Brain microvascular endothelial cell (primary cell): ENCODE measurements at places on chromosomes 2 and 18.
A peak's percentile ranks its signal among the peaks of the same experiment; 100 is the strongest.

GRCh38 chr2:67159929-67160328, 237.2 kb upstream of the ETAA1 start:
- DNase-seq = no peak

GRCh38 chr2:210919128-210919527, 362.7 kb downstream of the CPS1 start:
- no peak for DNase-seq

DNA sequence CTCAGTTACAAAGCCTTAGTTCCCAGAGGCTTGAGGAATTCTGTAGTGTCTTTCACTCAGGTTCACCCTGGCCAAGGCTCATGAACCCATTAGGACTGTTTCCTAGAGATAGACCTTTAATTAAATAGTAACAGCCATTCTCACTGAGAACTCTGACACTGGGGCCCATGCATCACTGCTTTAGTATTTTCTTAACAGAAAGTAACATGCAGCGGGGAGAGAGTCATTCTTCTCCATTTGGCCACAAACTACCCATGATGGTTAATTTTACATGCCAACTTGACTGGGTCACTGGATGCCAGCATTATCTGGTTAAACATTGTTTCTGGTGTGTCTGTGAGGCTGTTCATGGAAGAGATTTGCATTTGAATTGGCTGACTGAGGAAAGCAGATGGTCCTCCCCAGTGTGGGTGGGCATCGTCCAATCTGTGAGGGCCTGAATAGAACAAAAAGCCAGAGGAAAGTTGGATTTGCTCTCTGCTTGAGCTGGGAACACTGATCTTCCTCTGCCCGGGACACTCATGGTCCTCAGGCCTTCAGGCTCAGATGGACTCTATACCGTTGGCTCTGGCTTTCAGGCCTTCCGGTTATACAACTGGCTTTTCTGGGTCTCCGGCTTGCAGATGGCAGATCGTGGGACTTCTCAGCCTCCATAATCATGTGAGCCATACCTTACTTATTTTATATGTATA, 5.6 kb upstream of the CPLX4 start:
- DNase-seq = peak; percentile 8

- no peak for DNase-seq
Measured at GRCh38 chr2:41827354-41827971, 220.4 kb upstream of the PKDCC start.

DNA sequence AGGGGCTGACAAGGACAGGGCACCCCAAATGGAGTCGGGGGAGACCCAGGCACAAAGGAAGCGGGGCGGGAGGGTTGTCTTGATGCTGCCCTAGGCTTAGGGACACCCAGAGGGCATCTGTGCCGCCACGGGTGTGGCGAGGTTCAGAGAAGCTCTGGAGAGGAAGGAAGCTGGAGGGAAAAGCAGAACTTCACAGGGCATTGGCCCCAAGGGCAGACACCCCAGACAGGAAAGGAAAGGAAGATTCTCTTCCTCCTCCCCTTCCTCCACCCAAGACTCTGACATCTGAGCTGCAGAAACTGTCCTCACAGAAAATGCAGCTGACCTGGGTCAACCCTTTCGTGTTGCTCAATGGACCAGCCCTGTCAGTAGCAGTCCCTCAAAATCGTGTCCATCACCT, 25.6 kb downstream of the DNMT3A start:
- no peak for DNase-seq

DNA sequence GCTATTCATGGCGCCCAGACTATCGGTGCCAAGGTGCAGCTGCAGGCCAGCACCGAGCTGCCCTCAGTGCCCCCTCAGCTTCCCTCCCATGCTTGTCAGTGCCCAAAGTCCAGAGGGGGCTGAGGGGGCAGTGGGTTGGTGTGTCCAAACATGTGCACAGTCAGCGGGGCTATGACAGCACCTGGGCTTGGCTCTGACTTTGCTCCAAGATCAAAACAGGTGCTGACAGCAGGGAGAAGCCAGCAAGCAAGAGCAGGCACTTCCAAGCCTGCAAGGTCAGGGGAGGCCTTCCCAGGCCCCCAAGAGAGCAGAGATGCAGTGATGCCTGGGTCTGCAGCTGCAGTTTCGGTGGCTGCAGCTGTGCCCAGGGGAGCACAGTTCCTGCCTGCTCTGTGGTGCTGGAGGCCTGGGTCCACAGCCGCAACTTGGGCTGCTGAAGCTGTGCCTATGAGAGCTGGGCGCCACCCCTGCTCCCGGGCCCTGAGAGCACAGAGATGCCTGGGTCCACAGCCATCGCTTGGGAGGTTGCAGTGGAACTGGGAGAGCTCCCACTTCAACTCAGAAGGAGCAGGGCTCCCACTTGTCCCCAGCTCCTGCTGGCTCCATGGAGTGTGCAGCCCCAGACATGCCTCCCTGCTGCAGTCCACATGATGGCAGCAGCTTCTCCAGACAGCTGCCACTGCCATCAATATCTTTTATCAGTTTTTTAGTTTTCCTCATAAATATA, 775.3 kb upstream of the POU3F3 start:
- DNase-seq = no peak

- no peak for DNase-seq
Measured at GRCh38 chr2:145325485-145325884, 805.6 kb upstream of the ZEB2 start.

DNA sequence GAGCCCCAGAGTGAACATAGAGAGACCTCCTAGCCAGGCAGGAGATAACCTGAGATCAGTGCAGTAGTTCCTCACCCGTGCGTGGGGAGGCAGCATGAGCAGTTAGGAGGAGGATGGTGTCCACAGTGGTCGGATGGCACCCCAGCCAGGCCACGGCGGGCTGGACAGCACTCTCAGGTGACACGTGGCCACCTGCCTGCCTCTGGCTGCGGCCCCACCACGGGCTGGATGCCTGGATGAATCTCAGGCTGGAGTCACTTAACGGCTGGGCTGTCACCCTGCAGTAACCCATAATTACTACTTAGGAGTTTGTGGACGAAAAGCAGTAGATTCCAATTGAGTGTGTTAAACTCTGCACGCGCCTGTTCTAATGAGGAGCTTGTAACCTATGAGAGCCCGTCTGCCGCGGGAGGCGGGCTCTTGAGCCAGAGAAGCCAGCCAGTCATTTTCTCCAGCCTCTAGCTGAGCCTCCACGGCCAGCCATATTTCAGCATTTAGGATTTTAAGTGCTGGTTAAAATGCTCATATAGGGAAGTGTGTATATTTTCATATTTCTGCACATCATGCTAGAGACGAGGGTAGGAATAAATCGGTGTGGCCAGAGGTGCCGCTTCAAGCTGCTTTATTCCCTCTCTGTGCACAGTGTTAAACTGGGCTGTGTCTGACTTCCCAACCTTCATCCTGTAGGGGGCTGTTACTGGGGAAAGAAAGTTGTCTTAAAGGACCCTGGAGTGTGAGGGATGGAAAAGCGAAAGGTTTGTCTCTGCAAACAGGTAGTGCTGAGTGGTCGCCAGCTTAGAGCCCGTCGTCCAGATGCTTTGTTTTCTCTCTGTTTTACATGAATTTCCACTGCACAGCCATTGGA, 144.0 kb downstream of the GLI2 start:
- DNase-seq = no peak

GRCh38 chr2:161983866-161984265, 90.1 kb downstream of the DPP4 start:
- peak; percentile 17 for DNase-seq

DNA sequence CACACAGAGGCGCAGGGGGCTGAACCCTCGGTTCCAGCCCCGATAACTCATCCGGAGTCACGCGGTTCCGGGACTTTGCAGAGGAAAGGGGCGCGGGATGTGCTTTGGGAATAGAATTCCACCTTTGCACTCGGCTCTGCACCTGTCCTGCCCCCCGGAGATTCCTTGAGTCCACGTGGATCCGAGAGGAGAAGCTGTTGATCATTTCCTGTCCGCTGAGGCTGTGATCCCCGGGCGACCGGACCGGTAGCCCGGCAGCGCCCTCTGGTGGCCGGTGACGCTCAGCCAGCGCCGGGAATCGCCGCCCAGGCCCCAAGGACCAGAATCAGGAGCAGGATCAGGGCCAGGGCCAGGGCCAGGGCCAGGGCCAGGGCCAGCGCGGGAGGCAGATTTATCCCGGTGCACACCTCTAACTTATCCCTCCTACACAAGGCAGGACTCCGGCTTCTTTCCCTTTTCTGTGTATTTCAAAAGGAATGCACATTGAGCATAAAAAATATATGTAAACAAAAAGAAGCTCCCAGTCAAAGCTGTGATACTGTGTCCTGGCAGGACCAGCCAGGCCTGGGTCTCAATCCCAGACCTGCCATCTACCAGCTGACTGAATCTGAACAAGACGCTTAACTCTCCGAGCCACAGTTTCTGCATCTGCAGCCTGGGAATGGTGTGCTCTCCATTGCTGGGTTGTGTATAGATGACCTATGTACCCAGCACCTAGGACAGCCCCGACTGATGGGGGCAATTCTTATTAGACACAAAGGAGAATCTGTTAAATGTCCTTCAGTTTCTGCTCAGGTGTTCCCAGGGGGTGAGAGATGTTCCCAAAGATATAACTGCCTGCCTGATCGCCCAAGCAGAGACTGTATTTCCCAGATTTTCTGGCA, 8.5 kb upstream of the SPATA3 start:
- peak; percentile 44 for DNase-seq

- DNase-seq = no peak
Measured at GRCh38 chr2:146131785-146132184, 1611.9 kb upstream of the ZEB2 start.

DNA sequence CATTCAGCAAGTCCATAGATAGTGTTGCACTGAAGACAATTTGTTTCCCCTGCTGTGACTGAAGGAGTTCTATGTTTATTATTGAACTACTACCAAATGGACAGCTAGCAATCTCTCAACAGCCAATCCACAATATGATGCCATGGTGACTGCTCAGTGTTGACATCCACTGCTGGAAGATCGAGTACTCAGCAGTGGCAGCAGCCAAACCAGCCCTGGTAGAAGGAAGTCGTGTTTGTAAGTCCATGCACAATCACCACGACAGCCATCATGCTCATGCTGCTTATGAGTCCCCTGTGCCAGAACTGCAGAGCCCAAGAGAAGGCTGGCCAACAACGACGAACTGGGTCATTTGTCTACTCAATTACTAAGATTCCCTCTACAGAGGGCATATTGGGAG, 66.4 kb downstream of the OSR1 start:
- no peak for DNase-seq

- DNase-seq = no peak
Measured at GRCh38 chr2:156615836-156616322, 179.7 kb downstream of the GPD2 start.

DNA sequence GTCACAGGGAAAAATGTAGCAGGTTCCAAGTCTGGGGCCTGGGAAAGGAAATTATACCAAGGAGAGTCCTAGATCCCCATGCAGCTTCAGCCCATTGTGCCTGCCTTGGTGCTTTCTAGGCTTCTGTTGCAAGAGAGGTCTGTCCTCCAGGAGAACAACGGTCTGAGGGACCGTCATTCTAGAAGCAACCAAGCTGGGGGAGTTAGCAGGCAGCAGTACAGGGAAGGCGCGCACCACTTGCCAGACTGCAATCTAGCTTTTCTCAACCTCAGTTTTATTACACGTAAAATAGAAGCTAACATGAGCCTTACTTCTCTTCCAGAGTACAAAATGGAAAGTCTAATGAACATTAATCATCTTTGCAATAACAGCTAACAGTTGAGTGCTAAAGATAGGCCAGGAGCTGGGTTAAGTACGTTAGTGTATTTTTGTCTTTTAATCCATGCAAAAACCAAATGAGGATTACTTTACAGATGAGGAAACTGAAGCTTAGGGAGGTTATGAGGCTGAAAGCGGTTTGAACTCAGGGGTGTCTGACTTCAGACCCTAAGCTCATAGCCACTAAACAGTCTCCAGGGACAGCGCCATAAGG, 1.9 kb downstream of the TCF23 start:
- DNase-seq = no peak

DNA sequence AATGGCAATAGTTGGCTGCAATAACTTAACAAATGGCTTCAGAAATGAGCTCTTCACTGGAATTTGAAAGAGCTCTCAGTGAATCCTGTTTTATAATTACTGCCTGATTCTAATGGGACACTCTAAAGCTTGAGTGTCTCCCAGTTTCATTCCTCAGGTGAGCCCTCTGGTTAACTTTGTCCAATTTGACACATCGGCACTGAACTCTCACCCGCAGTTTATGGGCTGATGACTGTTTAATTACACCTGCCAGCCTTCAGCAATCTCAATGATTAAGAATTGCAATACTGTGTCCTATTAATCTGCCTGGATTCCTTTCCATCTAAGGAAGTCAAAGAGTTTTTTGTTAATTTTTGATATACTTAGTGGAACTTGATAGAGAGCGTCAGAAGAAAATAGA, 110.7 kb upstream of the NABP1 start:
- DNase-seq = no peak

GRCh38 chr18:36325846-36326245, 28.3 kb downstream of the FHOD3 start:
- DNase-seq = no peak

DNA sequence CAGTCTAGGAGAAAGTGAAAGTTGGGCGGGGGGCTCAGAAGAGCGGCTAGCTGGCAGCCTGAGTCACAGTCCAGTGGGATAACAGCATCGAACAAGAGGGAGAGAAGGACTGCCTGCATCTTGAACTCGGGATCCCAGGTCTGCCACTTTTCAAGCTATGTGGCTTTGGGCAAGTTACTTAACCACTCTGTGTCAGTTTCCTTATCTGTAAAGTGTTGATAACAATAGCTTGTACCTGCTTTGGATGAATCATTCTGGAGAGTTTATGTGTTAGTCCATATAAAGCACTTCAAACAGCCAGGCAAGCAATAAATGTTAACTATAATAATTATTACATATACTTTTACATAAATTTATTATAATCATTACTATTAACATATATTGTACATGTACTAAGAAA, 4.6 kb downstream of the DYSF start:
- DNase-seq = no peak

- DNase-seq = peak; percentile 85
Measured at GRCh38 chr2:67516899-67517530, 119.9 kb downstream of the ETAA1 start.

DNA sequence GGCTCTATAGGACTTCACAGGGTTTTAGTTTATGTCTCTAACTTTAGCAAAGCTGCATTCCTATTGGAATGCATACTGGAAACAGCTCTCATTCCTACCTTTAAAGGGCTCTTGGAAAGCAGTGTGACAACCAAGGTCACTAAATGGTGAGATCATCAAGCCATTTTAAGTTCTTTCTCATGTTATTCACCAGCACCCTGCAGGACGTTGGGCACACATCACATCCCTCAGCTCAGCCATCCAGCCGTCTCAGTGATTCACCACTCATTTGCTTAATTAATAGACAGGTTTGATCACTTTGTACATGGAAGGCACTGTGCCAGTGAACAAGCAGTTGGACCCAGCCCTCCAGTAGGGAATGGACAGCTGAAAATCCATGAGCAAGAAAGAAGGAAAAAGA, 32.2 kb upstream of the RBM44 start:
- no peak for DNase-seq

- peak; percentile 83 for DNase-seq
Measured at GRCh38 chr18:13435586-13436333, 217.2 kb downstream of the LDLRAD4 start.

- no peak for DNase-seq
Measured at GRCh38 chr2:86307431-86307830, 30.0 kb downstream of the REEP1 start.

GRCh38 chr2:113376253-113376912, 61.1 kb upstream of the ZNG1B start:
- no peak for DNase-seq

- DNase-seq = no peak
Measured at GRCh38 chr18:44719519-44720060, 38.9 kb downstream of the SETBP1 start.
